NCI-H524 (cell line): ENCODE measurements at places on chromosomes 1 and 21.
A peak's percentile ranks its signal among the peaks of the same experiment; 100 is the strongest.

DNA sequence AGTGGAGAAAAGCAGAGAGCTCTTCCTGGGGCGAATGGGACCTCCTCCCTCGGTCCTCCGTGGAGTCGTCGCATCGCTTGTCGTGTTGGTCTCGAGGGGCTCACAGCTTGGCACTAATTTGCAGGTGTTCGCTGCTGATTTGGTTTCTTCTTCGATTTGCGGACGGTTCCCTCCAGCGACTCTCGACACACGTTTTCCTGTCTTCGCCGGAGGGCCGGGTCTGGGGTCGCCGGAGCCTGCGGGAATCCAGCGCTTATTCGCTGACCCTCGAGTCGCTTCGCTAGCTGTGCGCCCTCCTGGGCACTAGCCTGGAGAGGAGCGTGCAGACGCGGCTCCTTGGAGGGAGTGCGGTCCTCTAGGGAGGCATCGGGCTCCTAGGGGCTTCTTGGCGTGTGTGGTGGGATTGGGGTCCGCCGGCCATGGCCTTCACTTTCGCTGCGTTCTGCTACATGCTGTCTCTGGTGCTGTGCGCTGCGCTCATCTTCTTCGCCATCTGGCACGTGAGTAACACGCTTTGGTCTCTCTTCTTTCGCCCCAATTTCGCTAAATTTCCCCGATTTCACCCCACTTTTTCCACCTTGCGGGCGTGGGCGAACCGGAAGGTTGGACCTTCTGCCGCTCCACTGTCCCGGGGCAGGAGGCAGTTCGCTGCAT is 766 bp downstream of the CNIH3 start:
- DNase-seq = peak; percentile 13

DNA sequence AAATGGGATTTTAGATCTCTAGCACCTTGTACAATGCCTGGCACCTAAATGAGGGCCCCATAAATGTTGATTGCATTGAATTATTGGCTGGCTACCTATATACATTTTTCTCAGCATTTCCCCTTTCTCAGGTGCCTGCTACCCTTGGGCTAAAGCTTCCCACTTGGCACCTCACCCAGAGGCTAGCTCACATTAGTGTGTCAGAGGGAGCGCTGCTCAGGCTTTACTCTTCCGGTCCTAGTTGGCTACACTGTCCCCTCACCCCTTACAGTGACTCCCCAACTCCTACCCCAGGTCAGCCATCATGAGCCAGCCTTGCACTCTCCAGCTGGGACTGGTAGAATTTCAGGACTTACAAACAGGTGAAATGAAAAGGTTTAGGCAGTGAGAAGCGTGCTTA is 9.5 kb downstream of the TRAF5 start:
- DNase-seq = no peak

GRCh38 chr1:220067269-220068204 is 21.2 kb upstream of the EPRS1 start:
- DNase-seq = no peak

DNA sequence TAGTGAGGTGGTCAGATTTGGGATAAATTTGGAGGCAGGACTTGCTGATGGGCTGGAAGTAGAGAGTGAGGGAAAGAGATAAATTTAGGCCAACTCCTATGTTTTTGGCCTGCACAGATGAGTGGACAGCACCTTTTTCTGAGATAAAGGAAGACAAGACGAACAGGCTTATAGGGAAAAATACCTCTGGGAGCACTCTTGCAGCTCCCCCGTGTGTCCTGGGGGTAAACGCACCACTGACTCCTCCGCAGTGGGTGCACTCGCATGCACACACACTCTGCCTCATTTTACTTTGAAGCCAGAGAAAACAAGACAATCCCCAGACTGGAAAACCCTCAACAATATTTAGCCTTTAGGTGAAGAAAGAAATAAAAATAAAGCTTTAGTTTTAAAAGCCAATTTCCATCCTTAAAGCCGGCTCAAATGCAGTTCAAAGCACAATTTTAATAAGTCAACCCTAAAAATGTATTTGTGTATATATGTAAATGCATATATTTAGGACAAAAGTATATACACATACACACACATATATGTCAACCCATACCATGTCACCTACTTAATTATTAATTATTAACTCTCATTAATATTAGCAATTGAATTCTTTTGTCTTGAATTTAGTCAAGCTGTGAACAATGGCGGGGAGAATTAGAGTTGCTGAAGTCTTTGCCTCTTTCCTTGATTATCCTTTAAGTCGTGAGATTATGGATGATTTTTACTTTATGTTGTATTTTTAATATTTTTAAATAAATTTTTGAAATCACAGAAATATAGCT is 341.8 kb downstream of the ZNF326 start:
- no peak for DNase-seq

- DNase-seq = no peak
Observed at GRCh38 chr1:5887971-5888361, 104.3 kb downstream of the NPHP4 start.

DNA sequence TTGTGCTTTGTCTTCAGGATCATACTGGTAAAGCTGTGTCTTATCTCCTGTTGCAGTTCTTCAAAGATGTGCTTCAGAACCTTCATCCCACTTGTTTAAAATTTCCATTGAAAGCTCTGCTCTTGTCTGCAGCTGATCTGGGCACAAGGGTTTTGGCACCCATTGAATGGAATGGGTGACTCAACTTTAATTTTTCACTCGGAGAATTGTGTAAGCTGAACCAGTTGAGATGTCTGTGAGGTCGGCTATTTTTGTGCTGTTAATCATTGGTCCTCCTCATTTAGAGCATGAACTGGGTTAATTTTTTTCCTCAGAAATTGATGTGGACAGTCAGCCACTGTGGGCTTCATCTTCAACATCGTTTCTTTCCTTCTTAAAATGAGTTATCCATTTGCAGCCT is 252.1 kb downstream of the TM2D1 start:
- DNase-seq = no peak

GRCh38 chr21:23963454-23963853 is 1643.8 kb downstream of the MRPL39 start:
- no peak for DNase-seq

- no peak for DNase-seq
Observed at GRCh38 chr1:178066908-178067614, 26.8 kb upstream of the RASAL2 start.

DNA sequence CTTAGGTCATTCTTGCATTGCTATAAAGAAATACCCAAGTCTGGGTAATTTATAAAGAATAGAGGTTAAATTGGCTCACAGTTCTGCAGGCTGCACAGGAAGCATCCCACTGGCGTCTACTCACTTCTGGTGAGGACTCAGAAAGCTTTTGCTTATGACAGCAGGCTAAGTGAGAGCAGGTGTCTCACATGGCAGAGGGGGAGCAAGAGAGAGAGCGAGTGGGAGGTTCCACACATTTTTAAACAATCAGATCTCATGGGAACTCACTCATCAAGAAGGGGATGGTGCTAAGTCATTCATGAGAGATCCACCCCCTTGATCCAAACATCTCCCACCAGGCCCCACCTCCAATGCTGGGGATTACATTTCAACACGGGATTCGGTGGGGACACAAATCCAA is 13.6 kb upstream of the RGS4 start:
- peak; percentile 58 for DNase-seq
